ENCODE measurements at places on chromosomes 2 and 18.
A peak's percentile ranks its signal among the peaks of the same experiment; 100 is the strongest.

DNA sequence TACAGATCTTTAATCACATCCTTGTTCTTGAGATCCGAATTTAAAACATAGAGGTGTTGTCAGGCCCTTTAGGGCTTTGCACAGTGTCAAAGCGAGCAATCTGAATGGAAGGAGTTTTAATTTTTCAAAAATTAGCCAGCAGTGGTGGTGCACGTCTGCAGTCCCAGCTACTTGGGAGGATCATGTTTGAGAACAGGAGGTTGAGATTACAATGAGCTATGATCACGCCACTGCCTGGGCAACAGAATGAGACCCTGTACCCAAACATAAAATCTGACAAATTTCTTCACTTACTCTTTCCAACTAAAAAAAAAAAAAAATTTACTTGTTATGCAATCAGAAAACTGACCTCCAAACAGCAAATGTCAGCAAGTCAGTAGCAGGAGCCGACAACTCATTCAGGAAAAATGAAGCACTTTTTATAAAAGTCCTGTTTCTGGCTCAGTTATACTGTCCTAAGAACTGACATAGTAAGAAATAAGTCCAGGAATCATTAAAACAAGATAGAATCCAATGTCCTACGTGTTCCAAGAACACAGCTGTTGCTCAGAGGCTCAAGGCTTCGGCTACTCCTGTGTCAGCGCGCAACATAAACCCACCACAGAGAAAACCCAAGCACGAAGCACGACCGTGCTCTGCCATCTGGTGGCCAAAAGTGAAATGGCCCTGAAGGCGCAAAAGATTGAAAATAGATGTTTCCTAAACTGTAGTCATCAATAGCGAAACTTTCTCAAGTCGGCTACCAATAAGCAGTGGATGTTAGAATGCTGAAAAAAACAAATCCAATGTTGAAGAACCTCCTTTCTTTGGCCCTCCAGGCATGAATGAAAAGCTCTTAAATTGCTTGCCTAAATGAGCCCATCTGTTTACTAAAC lies 138.1 kb downstream of the INO80D start:
- DNase-seq: peak; percentile 45

GRCh38 chr2:10307561-10308156 lies 5.0 kb downstream of the HPCAL1 start:
- DNase-seq: no peak

GRCh38 chr18:60235164-60235563 lies 137.4 kb downstream of the MC4R start:
- no peak for DNase-seq

DNA sequence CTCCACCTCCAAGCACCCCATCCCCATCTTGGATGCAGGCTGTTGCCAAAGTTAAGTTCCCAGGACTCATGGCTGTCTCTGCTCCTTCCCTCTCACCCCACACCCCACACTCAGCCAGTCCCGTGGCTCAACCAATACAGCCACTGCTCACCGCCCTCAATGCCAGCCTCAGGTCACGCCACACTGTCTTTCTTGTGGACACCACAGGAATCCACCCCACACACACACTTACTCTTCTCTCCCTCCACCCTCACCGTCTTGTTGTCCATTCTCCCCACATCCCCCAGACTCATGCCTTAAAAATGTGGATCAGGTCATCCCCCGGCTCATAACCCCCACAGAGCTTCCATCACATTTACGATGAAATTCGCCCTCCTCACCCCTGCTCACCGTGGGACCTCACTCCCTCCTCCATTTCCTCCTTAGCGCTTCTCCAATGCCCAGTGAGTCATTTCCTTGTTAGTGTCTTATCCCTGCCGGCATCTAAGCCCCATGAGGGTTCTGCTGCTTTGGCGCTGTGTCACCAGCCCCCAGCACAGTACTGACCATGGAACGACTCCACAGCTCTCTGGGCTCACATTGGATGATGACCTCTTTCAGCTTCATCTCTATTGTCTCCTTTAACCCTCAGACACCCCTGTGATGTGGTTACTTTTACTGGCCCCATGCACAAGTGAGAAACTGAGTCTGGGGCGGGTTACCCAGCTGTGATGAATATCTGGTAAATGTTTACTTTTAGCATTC lies 13.8 kb downstream of the MLPH start:
- no peak for DNase-seq

DNA sequence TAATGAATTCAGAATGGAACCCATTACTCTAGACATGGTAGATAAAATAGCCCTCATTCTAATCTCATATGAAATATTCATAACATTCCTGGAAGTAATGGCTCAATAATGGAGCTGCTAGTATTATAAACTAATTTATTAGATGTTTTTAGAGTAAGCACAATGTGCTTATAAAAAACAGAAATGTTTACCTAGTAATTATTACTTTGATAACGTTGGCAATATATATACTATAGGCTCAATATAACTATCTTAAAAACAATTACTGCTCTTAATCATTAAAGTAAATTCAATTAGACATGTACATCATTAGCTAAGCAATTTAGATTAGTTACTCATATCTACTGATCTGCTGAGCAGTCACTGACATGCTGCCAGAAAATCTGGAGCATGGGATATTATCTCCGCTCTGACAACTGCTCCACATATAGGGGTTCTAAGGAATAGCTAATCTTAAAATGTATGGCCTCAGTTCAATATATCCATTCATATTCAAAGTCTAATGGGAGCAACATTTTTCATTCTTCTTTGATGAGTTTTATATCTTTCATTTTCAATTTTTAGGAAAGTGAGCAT lies 19.4 kb downstream of the PPP1R1C start:
- DNase-seq: no peak

- peak; percentile 36 for DNase-seq
Measured at GRCh38 chr2:70141902-70142589, 48.8 kb downstream of the C2orf42 start.

DNA sequence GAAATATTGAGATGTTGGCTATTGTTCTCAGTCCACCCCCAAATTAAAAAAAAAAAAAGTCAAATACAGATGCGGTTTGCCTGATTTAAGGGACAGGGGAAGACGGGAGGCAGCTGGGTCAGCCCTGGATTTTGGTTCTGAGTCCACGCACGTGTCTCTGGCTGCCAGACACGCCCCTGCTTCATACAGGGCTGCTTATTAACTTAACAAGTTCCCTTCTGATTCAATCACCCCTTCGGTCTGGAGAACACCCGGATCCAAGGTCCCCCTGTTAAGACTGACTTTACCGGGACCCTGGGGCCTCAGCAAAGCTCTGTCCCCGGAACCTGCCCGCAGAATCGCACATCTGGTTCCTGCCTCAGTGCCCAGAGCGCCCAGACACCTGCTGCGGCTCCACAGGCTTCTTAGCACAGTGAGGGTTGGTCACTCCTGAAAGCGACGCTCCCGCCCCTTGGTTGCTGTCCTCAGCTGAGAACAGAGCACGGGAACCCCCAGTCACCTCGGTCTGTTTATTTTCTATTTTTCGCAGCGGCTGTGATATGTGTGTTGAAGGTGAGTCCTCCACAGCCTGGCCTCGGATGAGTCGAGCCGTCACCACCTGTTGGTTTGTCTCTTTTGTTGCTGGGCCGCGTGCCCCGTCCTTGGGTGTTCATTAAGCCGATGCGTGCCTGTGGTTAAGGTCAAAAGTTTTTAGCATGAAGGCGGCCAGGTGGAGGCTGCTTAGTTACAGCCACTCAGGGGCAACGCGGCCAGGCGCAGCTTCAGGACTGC lies 57.2 kb downstream of the RTP5 start:
- DNase-seq: no peak

- no peak for DNase-seq
Measured at GRCh38 chr2:205868773-205869333, 186.6 kb downstream of the NRP2 start.

DNA sequence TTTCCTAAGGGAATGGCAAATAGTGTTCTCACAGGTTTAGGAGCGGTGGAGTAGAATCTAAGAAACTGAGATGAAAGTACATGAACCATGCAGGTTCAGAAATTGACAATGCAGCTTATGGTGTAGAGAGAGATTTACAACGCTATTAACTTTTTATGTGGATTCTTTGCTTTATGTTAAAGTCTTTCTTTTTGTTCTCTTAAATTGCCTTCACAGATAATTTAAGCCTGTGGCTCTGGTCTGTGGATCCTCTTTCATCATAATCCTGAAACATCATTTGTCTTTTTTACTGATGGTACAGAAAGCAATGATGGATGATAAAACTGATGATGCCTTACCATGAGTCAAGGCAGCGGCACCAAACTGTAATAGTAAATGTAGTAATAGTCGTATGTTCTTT lies 30.3 kb downstream of the SOCS6 start:
- DNase-seq: no peak

- no peak for DNase-seq
Measured at GRCh38 chr2:75139171-75139570, 60.1 kb downstream of the TACR1 start.

- peak; percentile 32 for DNase-seq
Measured at GRCh38 chr2:177165721-177166711, 46.6 kb upstream of the HNRNPA3 start.

GRCh38 chr2:236221798-236222197 lies 42.4 kb downstream of the ASB18 start:
- no peak for DNase-seq

- no peak for DNase-seq
Measured at GRCh38 chr2:120289221-120289906, 36.7 kb downstream of the RALB start.

- no peak for DNase-seq
Measured at GRCh38 chr18:11147371-11147951, 1.9 kb downstream of the PIEZO2 start.

- DNase-seq: no peak
Measured at GRCh38 chr2:222790932-222791331, 69.9 kb upstream of the ACSL3 start.

DNA sequence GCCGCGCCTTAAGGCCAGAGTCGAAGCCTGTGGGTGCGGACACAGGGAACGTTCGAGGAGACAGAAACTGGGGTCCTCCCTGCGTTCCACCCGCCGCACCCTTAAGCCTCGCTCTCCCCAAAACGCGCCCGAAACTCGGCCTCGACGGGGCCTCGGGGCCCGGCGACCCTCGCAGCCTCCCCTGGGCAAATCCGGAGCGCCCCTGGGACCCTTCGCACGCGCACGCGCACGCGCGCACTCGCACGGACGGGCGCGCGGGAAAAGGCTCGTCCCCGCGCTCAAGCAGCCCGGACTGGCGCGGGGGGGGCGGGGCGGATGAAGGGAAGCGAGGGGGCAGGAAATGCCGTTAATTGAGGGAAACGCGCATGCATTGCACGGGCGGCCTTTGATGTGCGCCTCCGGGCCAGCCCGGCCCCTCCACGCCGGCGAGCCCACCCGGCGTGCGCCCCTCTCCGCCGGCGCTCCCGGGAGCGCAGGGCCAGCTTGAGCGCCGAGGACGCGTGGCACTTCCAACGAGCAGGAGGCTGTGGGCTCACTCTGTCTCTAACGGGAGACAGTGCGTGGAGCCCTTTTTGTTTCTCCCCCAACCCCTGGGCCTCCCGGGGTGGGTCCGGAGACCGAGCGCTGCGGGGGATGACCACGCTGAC lies 5.4 kb upstream of the SALL3 start:
- DNase-seq: no peak

DNA sequence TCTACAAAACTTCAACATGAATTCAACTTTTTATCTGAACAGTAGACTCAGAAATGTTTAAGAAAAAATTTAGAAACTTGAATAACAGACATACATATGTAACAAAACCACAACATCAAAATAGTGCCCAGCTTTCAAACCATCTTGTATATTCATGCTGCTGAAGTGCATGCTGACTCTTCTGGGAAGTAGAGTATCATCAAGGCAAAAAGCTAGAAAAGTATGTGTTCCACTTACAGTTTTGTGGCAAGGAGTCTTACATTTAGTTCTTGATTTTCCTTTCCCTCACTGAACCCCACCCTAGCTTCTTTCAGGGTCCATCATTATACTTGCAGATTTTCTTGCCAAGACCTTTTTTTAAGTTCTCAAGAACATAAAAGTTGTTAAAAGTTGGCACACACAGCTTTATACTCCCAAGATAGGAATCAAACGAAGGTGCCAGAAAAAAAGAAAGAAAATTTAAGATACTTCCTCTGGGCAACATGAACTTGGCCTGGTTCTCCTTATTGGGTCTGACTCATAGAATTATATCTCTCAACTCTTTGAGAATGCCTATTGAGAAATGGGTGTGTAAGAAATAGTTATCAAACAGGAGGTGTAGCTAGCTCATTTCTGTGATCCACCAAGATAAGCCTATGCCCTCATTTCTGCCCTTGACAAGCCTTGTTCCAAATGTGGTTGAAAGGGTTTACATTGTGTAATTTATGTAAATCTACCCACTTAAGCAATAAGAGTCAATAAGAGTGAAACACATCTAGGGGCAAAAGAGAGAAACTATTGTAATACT lies 667.6 kb upstream of the ACVR2A start:
- no peak for DNase-seq

DNA sequence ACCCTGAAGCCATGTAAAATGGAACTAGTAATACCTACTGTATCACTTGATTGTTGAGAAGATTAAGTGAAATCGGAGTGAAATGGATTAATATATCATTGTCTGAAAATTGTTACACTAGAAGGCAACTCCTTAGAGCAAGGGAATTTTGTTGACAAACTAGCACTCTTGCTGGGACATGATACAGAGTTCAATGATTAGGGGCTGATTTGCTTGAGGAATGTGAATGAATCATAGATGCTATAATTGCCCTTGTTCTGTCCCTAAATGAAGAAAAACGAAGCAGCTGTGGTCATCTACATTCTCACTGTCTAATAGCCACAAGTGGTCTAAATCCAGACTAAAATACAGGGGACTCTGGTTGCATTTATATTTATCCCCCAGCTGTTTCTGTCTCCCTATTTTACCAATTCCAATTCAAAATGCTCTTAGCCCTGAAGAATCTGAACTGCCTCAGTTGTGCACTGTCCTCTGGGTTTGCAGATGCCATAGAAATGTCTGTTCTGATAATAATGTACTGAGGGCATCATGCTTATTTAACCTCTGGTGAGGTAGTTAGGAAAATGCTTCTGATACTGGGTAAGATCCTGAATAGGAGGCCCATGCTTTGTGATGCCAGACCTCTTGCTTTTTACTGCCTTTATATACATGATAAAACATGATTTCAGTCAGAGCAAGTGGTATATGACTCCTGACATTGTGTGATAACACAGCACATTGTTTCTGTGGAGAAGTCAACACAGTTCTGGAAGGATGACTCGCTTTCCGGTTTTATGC lies 382.1 kb downstream of the NRXN1 start:
- no peak for DNase-seq

DNA sequence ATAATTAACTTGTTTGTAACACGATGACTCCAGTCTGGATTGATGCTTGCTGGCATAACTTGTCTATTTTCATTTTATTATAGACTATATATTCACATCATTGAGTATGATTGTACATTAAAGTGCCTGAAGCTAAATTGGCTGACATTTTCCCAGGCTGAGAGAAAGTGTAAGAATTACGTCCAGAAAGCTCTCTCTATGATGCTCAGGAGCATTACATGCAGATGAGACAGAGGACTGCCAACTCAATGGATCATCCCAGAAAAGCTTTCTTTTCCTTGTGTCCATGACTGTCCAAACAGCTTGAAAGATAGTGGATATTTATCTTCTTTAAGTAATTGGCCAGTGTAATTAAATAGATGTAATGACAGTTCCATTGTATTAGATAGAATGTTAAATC lies 1372.2 kb upstream of the TMEFF2 start:
- DNase-seq: no peak

GRCh38 chr2:60779426-60779825 lies 23.4 kb downstream of the PAPOLG start:
- DNase-seq: no peak
